ENCODE measurements at places on chromosomes 2 and 18.

- DNase-seq = no peak
Measured at GRCh38 chr2:10867692-10868420, 43.9 kb upstream of the KCNF1 start.

- DNase-seq = no peak
Measured at GRCh38 chr2:237859533-237860272, at the start of gene RAMP1. RAMP1 (plus strand) TSS chr2:237859623; CDS start chr2:237859676, 53 bp downstream.

- no peak for DNase-seq
Measured at GRCh38 chr18:48790226-48790863, 160.4 kb downstream of the SMAD7 start.

DNA sequence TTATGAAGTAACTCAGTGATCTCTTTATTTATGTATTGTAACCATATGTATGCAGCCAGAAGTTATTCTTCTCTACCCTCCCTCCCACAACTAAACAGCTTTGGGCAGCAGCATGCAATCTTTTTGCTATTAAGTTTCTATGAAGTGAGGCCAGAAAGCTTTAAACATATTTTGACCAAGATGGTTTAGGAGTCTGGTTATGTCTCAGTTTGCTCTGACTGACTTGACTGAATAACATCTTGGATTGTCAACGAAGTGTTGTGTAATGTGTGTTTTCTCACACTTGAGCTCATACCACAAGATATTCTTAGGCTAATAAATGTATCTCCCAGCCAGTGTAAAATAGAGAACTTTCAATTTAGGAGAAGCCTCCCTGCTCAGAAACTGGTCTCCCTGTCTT, 104.3 kb downstream of the TTC27 start:
- DNase-seq = no peak

DNA sequence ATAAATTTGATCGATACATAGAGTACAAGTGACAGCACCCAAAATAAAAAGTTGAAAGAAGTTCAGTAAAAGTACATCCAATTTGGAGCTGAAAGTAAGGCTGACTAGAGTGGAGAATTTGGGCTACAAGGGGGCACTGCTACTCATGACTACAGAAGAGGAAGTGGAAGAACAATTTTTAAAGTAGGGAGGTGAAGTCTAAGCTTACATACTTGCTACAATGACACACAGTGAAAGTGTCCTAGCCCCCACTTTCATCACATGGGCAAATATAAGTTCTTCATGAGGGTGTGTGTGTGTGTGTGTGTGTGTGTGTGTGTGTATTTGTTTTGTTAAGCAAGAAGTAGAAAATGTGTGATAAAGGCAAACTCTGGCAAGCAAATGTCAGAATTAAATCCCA, 45.7 kb downstream of the MAP3K2 start:
- DNase-seq = no peak

Measured in SHP77 (cell line).